Neural crest cell (in vitro differentiated cells): ENCODE measurements at places on chromosomes 2 and 18.

DNA sequence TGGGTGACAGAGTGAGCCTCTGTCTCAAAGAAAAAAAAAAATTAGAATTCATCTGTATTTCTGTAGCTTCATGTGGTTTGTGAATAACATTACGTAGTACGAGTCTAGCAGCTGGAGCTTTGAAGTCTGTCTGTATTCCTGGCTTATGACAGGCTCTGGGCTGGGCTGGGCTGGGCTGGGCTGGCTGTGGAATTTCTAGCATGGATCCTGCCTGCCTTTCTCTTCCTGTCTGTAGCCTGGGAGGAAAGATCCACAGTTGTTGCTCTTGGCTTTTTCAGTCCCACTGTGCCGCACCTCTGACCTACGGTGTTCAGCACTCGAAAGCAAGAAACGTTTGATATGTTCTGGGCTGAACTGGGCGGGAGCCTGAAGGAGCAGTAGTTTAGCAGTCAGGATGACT lies 55.4 kb downstream of the BOLA3 start:
- no peak for DNase-seq

- no peak for DNase-seq
Measured at GRCh38 chr18:78293540-78293939, 686.1 kb upstream of the SALL3 start.

DNA sequence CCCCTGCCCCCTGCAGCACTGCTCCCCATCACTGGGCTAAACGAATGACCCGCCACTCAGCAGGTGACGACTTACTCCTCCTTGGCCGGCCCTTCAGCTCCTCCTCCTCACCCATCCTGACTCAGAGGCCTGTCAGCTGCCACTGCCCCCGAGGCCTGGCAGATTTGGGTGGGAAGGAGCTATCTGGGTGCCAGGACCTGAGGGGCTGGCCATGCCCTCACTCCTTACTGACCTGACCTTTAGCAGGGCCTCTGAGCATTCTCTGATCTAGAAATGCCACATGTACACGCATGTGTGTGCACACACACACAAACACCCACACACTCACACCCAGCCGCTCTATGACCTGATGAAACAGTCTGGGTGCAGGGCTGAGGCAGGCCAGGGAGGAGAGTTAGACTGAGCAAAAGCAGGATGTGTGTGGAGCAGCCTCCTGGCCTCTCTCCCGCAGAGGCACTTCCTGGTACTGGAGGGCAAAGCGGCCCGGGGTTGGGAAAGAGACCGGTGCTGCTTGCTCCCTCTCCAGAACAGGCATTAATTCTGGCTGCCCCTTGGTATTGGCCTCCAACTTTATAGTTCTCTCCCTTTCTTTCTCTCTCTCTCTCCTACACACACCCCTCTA lies 68.0 kb downstream of the ZFP36L2 start:
- no peak for DNase-seq

GRCh38 chr18:74534981-74535649 lies 815 bp downstream of the CNDP1 start:
- DNase-seq = no peak

DNA sequence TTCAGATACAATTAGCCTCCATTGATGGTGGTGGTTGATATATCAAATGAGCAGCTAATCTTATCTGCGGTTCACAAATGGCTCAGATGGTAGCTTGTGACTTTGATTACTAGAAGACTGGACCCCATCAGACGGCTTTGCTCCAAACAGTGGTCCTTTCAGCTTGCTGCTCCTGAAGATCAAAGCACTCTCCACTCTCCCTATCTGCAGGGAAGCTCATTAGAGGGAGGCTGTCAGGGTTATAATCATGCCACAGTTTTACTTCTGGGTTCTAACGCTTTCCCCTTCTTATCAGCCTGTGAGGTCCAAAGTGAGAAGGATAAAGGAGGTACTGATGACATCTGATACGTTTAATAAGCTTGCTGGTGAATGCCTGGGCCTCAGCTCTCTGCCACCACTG lies 247.1 kb upstream of the NT5C1B start:
- no peak for DNase-seq

DNA sequence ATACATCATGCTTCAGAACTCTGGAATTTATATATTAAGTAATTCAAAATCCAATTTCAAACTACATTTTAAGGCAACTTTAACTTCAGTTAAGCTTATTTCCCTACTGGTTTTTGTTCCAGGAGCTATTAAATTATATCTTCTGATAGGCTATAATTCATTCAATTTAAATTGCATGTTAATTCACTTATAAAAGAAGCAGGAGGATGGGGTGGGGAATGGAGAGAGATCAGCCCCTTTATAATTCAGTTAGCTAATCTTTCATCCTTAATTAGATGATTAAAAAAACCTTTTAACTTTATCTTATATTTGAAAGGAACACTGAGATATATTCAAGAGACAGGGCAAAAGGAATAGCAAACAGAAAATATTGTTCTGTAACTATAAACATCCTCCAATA lies 86.8 kb downstream of the AKAIN1 start:
- DNase-seq = no peak

GRCh38 chr2:236887531-236887930 lies 198.2 kb upstream of the COPS8 start:
- DNase-seq = no peak
